ENCODE measurements at places on chromosomes 16 and 17.
A peak's percentile ranks its signal among the peaks of the same experiment; 100 is the strongest.

DNA sequence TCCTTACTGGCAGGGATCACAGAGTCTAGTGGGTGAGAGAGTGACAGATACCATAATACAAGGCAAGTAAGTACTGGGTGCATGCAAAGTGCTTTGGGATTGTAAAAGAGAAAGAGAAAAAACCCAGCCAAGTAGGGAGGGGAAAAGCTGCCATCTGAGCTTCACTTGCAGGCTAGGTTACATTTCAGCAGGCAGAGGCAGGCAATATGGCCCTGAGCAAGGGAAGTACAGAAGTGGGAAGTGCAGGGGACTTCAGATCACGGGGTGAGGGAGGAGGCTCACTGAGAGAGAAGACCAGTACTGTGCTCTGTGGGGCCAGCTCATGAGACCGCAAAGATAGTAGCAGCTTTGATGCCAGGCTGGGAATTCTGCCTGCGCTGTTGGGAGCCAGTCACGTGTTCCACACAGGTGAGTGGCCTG is 230.6 kb downstream of the MSI2 start:
- DNase-seq: no peak

DNA sequence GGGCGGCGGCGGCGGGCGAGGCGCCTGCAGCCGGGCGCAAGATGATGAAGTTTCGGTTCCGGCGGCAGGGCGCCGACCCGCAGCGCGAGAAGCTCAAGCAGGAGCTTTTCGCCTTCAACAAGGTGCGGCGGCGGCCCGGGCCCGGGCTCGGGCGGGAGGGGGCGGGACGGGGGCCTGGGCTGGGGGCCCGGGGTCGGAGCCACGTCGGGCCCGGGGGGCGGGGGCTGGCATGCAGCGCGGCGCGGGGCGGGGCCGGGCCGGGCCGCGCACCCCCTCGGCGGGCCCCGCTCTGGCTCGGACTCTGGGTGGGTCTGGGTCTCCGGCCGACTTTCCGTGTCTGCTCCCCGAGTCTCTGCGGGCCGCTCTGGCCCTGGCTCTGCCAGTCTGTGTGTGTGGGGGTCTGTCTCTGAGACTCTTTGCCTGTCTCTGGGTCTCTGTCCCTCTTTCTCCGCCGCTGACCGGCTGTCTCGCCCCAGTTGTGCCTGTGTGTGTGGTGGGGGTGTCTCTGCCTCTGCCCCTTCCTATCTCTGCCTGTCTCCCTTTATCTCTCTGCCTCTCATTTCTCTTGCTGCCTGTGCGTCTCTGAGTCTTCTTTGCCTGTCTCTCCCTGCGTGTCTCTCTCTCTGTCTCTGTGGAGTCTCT is 328 bp downstream of the LLGL1 start:
- DNase-seq: no peak

- no peak for DNase-seq
Measured at GRCh38 chr17:76827736-76828135, 40.5 kb upstream of the MGAT5B start.

- no peak for DNase-seq
Measured at GRCh38 chr16:47528431-47528830, 67.3 kb downstream of the PHKB start.

- peak; percentile 17 for DNase-seq
Measured at GRCh38 chr17:7479213-7480088, at the start of gene ZBTB4. Gene ZBTB4, minus strand, starts transcription at chr17:7479631. Its CDS starts 12,830 bp downstream, at chr17:7466801.

DNA sequence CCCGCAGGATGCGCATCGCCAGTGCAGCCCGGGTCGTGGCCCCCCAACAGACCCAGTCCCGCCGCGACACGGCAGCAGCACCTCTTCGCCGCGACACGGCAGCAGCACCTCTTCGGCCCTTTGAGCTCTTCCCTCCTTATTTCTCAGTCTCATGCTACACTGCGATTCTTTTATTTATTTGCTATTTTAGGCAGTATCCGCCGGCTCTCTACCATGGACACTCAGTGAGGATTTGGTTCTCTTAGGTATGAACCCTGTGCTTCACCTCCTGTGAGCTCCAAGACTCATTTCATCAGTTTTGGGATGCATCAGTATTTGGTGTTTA is 8.3 kb upstream of the MAP2K3 start:
- no peak for DNase-seq

GRCh38 chr16:85503679-85504231 is 109.4 kb upstream of the GSE1 start:
- no peak for DNase-seq

- DNase-seq: peak; percentile 65
Measured at GRCh38 chr17:10316801-10317542, 55.8 kb downstream of the MYH13 start.

- DNase-seq: no peak
Measured at GRCh38 chr16:58507963-58508670, 7.2 kb upstream of the SETD6 start.

- no peak for DNase-seq
Measured at GRCh38 chr16:10297341-10298006, 88.4 kb upstream of the ATF7IP2 start.

GRCh38 chr16:75745823-75746222 is 19.5 kb upstream of the CPHXL start:
- no peak for DNase-seq

GRCh38 chr17:789160-789840 is 7.1 kb downstream of the MRM3 start:
- no peak for DNase-seq

- DNase-seq: no peak
Measured at GRCh38 chr17:74754832-74755231, 6.4 kb downstream of the NHERF1 start.

- no peak for DNase-seq
Measured at GRCh38 chr17:13400491-13400890, 201.2 kb downstream of the HS3ST3A1 start.

GRCh38 chr17:34533806-34534527 is 45.4 kb upstream of the TMEM132E start:
- DNase-seq: no peak

DNA sequence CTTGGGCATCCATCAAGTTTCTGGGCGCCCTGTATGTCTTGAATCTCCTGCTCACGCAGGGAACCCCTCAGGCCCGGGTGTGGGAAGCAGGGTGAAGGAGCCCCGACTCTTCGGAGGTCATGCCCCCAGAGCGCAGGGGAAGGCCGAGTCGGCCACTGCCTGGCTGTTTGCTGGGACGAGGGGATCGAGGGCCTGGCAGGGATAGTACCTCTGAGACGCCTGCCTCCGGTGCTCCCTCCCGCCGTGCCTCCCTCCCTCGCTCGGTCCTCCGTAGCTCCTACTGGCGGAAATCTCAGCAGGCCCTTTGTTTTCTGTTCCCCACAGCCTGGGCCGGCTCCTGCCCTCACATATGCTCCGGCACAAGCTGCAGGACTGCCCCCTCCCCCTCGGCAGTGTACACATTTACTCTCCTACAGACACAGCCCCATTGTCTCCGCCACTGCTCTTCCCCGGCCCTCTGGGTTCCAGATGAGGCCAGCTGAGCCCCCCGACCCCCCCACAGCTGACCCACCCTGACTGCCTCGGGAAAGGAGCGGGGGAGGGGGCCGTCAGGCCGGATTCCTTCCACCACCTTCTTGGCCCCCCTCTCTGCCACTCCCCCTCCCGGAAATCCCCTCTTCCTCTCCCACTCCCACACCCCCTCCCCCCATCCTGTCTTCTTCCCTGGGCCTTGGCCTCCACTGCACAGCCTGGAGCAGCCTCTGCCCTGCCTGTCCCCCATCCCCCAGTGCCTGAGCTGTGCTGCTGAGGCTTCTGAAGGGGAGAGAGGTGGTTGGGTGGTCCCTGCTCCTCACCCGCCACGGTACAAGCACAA is 1.4 kb downstream of the TRAF4 start:
- DNase-seq: no peak

GRCh38 chr16:57039148-57039812 is 49.9 kb downstream of the NLRC5 start:
- DNase-seq: peak; percentile 18

GRCh38 chr16:58418601-58419000 is 26.3 kb downstream of the GINS3 start:
- no peak for DNase-seq

- no peak for DNase-seq
Measured at GRCh38 chr17:14301279-14302090, 604 bp downstream of the HS3ST3B1 start.

DNA sequence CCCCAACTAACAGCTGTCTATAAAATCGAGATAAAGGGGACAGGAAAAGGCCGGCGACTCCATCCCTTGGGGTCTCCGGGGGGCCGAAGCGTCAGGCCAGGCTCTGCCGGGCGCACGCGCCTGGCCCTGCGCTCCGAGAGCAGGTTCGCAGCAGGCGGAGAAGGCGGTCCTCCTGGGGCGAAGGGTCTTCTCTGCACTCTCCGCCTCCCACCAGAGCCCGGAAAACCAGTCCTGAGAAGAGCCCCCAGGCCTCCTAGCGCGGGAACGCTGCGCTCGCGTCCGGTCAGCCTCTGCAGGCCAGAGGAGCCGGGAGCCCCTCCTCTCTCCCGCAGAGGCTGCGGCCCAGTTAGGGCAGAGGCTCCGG is 5.1 kb downstream of the FOXF1 start:
- no peak for DNase-seq

DNA sequence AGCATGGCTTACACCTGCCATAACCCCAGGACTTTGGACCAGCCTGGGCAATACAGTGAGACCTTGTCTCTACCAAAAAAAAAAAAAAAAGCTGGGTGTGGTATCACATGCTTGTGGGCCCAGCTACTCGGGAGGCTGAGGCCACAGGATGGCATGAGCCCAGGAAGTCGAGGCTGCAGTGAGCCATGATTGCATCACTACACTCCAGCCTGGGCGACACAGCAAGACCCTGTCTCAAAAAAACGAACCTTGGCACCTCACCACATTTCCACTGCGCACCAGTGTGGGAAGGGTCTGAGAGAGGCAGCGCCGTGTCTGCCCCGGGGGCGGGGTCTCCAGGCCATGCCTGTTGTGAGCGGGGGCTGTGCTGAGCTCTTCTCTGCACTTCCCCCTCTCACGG is 6.3 kb downstream of the ACSF3 start:
- DNase-seq: no peak

DNA sequence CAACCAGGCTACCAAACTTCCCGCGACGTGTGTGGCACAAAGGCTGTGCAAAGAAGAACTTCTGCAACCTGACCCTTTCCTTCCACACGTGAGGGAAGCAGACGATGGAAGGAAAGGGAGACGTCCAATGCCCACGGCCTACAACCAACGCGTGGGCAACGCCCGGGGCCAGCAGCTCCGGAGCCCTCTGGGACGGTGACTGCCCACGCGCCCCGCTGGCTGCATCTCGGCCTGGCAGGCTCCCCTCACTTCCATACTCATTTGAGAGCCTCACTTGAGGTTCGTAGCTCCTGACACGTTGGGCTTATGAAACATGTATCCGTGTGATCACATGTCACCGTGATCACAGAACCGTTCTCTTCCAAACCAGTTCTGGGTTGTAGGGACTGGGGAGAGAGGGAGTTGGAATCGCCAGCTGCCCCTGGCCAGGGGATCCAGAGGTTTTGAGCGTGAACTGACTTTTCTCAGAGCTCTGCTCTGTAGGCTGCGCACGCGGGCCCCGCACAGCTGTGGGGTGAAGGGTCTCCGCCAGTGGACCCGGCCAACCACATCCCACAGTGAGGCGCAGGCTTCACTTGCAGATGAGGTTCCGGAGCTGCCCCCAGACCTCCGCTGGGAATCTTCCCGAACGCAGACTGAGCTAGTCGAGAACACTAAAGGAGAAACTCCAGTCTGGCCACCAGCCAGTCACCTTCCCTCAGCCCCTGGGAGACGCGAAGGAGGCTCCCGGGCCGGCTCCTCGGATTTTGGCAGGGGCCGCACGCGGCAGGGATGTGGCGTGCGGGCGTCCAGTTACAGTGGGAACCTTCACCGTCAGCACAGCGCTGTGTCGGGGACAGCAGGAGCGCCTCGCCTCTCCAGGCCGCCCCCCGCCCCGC is 1.0 kb downstream of the LMF1 start:
- DNase-seq: no peak

DNA sequence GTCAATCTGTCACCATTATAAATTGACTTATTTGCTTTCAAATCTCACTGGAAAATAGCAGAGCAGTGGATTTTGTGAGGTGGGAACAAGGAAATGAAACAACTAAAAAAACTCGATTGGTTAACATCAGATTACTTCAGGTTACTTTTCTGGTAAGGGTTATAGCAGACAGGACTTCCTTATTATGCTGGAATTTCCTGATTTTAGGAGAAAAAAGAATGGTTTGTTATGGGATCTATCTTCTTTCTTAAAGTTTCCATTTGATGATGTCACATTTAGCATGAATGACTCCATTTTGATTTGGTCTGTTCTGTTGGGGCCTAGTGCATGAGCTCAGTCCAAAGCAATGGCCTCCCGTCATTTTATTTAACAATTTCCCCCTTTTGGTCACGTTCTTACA is 210.6 kb downstream of the KCNJ2 start:
- no peak for DNase-seq

DNA sequence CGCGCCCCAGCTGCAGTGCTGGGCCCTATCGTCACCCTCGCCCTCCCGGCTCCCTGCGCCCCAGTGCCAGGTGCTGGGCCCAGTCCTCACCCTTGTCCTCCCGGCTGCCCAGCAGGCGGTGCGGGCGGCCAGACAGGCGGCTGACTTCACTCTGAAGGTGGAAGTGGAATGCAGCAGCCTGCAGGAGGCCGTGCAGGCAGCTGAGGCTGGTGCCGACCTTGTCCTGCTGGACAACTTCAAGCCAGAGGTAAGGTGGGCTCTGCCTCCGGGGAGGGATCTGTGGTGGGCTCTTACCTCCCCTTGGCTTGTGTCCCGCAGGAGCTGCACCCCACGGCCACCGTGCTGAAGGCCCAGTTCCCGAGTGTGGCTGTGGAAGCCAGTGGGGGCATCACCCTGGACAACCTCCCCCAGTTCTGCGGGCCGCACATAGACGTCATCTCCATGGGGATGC is 17.9 kb downstream of the QPRT start:
- DNase-seq: no peak

GRCh38 chr16:68074850-68075555 is 10.2 kb upstream of the NFATC3 start:
- DNase-seq: no peak

DNA sequence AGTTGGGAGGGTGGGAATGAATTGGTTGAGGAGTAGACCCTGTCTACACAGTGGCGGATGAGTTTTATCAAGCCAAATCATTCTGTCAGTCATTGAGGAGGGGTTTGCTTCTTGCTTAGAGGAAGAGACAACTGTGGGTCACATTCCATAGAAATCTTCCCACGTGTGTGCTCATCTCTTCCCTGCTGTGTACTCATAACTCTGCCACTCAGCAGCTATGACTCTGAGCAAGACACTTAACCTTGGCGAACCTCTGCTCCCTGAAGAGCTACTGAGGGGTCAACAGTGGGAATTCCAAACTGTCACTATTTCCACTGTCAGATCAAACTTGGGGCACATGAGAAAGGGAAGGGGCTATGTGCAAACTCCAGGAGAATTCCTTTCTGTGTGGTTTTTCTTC is 72.6 kb upstream of the COX10 start:
- DNase-seq: no peak

GRCh38 chr16:86365513-86366273 is 144.6 kb upstream of the FOXF1 start:
- no peak for DNase-seq
